NCI-H82 (cell line): ENCODE measurements at places on chromosomes 4 and X.

- DNase-seq, result no peak
Observed at GRCh38 chr4:15150631-15151030, 148.3 kb downstream of the CPEB2 start.

DNA sequence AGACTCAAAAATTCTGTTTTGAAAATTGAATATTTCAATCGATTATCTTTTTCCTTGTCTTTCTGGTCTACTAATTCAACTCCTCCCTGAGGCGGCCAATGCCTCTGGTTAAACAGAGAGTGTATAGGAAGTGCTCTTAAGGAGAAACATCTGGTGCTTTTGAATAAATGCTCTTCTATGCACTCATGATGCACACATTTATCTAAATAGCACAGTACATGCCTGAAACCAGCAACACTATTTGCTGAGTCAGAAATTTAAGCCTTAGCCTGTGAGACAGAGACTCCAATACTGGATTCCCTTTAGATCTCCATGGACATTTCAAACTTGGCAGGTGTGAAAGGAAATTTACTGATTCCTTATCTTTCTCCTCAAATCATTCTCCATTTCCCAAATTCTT, 118.6 kb downstream of the SLIT2 start:
- DNase-seq, result no peak

GRCh38 chrX:103637604-103638338, 9.0 kb downstream of the TCEAL1 start:
- DNase-seq, result no peak

DNA sequence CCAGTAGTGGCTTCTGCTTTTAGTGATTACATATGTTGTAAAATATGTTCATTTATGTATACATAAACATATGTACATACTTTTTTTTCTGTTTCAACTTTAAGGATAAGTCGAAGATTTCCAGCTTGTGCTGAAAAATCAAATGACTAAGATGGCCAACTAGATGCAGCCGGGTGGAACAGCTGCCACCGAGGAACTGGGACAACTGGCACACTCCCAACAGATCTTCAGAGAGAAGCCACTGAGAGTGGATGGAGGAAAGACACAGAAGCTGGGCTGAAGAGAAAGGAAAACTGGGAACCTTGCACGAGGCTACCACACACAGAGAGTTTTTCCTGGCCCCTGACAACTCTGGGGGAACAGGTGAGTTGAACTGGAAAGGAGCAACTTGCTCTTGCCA, 207.5 kb downstream of the FAM47B start:
- no peak for DNase-seq

GRCh38 chr4:110165382-110166286, 32.8 kb downstream of the ELOVL6 start:
- peak; percentile 20 for DNase-seq

DNA sequence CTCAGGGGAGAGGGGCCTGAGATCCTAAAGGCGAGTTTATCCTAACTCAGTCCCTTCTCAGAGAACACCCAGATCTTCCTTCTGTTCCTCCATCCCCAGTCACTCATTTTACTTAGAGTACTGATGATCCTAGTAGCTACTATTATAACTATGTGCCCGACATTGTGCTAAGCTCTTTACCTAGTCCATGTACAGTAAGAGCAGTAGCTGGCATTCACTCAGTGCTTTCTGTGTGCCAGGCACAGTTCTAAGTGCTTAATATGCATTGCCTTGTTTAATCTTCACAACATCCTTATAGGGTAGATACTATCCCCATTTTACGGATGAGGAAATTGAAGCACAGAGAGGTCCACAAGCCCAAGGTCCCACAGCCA, 58.3 kb downstream of the FRMPD3 start:
- no peak for DNase-seq

- no peak for DNase-seq
Observed at GRCh38 chr4:48706736-48707135, 73.3 kb downstream of the FRYL start.

- no peak for DNase-seq
Observed at GRCh38 chr4:98434816-98435215, 173.6 kb downstream of the RAP1GDS1 start.

DNA sequence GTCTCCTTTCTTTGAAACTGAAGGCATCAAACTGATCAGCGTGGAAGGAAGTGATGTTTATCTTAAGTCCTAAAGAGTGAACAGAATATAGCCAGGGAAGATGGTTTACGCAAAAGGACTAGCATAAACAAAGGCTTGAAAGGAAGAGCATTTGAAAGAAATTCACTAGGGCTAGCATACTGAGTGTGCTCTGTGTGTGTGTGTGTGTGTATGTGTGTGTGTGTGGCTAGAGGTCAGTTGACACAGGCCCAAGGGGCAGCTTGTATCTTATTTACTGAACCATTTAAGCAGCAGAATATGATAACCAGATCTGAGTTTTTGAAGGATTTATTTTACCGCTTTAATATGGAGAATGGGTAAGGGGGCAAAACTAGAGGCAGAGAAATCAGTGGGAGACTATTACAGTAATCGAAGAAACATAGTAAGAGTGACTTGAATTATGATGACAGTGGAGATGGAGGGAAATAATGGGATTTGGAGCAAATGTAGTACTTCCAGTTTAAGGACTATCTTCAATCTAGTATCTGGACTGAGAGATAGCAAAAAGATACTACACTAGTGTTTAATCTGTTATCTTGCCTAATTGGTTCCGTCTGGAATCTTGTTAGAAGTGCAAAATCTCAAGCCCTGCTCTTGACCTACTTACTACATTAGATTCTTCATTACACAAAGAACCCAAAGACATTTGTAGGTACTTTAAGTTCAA, 36.9 kb downstream of the CEP44 start:
- no peak for DNase-seq

GRCh38 chr4:145098675-145099037, 545 bp downstream of the ABCE1 start:
- DNase-seq, result peak; percentile 60

DNA sequence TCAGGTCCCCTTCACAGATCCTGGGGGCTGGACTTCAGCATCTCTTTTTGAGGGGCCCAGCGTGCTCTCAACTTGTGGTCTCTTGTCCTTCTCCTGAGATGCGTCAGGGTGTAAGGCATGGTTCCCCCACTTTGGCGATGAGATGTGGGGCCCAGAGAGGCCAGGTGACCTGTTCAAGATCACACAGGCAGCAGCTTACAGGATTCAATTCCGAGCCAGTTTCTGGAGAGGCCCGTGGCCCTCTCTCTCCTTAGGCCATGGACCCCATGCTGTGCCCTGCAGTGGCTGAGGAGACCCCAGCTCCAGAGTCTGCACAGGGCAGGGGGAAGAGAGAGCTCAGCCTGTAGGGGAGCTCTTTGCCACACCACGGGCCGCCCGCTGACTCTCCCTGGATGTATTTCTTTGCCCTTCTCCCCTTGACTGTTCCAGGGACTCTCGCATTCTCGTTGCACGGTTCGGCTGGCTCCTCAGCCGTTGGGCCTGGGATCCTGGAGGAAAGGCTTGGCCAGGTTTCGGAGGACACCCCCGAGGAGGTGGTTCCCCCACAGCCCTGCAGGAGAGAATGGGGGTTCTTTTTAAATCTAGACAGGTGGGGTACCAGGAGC, 18.6 kb downstream of the NSG1 start:
- no peak for DNase-seq

DNA sequence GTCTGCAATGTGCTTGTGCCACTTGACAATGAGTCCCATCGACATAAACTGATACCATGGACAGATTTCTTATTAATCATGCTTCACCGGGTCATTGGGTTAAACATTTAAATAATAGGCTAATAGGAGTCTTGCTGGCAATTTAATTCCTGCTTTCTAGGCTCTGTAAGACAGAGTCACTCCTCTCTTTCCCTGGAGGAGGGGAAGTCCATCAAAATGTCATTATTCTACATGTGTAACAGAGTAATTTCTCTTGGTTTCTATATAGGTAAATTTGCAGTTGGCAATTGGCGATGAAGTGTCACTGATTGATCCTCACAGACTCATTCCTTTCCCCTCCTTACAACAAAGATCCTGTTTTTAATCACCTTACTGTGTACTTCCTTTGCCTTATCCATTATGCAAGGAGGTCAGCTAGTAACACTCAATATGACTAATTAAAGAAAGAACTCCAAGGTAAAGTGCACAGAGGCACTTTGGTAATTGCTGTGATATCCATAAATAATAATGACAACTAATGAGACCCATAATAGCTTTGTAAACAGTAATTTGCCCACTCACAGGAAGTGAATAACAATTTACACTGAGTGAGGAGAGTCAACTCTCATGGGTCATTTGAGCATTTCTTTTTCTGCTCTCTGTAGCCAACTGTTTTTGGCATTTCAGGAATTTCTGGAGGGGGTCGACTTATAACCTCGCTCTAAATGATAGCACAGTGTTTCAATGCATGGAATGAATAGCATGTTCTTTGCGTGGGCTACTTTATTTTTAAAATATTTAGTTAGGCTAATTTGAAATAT, 184.0 kb downstream of the UGT8 start:
- DNase-seq, result no peak

GRCh38 chr4:139266208-139266582, 13.8 kb downstream of the MGARP start:
- DNase-seq, result no peak

DNA sequence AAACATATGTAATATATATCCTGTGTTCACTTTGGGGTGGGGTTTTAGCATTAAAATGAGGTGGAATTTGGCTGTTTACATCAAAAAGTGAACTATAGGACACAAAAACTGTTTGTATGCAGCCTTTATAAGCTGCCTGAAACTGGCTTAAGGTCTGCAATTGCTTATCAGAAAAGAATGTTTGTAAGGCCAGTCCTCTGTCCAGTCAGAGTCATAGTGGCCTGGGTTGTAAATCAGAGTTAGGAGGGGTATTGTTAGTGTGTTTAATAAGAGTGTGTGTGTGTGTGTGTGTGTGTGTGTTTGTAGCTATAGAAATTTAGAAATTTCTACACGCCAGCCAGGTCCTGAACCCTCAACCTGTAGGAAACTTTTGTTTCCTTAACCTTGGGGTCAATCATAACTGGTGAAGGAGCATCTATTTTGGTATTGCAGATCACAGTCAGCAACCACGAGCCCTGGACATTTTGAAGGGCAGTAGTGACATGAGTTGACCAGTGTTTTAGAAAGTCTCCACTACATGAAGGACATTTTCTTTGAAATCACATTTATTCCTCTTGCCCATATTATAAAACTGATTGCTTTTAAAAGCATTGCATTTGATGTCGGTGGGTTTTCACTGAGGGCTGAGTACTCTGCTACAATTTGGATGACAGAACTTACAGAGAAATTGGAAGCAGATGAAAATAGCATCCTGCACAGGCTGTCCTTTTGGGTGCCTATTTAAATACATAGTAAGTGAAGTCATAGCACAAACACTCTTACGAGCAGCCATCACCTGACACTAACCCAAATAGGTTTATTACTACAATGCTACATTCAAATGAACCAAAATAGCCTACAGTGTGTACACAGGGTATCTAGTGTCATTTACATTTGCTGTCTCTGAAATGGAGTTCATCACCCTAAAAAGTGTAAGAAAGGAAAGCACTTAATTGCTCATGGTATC, 11.2 kb upstream of the TMEM154 start:
- no peak for DNase-seq

DNA sequence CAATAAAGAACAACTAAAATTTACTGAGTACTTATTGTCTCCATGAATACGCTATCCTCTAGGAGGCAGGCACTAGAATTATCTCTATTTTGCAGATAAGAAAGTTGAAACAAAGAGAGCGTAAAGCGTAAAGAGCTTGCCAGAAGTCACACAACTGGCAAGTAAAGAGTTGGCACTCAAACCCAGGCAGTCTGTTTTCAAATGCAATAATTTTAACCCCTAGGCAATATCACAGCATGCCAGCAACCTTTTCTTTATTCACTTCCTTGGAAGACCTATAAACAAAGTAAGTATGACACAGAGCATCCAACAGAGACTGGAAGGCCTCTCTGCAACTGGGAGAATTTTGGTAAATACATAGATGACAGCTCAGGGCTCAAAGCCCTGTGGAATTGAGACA, 23.2 kb upstream of the AMELX start:
- DNase-seq, result no peak

- no peak for DNase-seq
Observed at GRCh38 chrX:108049649-108050048, 4.8 kb downstream of the VSIG1 start.

- DNase-seq, result no peak
Observed at GRCh38 chr4:96649536-96649935, 809.6 kb downstream of the PDHA2 start.

GRCh38 chr4:105504744-105505143, 30.9 kb upstream of the PPA2 start:
- no peak for DNase-seq

- DNase-seq, result no peak
Observed at GRCh38 chrX:53717205-53717604, 30.7 kb upstream of the HUWE1 start.

DNA sequence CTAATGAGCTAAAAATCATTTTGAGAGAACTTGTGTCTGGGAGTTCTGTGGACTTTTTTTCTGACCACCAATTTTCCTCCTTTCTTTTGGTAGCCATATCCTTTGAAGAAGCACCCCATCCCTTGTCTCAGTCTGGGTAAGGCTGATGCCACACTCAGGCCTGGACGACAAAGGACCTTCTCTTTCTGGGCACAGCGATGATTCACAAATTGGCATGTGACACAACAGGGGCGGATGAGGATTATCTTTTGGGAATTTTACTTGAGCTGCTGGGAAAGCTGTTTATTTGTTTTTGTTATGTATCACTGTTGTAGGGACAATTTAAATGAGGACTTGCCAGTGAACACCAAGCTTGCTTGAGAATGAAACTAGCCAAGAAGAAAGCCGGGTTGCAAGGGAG, 233.4 kb upstream of the HAND2 start:
- no peak for DNase-seq

GRCh38 chrX:46703980-46704379, 54.9 kb downstream of the SLC9A7 start:
- no peak for DNase-seq

DNA sequence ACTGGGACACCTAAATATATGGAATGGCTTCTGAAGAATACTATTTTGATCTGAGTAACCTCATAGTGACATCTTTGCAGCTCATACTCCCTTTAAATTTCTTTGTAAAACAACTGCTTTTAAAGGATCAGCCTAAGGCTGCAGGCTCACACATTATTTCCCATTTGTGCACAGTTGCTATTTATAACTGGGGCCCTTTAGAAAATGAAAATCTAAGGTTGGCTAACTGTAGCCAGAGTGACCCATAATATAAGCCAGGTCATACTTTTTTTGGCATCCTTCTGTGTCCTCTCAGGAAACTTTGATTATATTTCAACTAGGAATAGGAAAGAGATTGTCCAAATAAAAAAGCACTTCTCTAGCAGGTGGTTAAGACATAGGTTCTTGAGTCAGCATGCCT, 123.6 kb upstream of the RASGEF1B start:
- DNase-seq, result no peak

DNA sequence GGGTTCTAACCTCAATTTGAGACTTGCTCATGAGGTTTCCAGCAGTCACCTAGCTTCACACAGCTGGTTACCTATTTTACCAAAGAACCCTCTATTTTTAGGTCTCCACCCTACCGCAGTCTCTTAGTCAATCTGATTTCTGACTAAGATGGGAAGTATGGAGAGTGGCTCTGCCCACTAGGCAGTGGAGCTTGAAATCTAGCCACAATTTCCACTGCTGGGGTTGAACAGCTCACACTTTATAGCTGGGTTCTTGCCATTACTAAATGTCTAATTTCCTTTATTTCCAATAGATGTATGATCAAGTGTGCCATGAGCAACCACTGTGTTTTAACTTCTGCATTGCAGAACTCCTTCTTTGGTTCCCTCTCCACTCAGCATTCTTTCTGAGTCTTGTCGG, 43.1 kb downstream of the GASK1B start:
- DNase-seq, result no peak
